ELR (cell line): ENCODE measurements at places on chromosomes 1 and 21.

DNA sequence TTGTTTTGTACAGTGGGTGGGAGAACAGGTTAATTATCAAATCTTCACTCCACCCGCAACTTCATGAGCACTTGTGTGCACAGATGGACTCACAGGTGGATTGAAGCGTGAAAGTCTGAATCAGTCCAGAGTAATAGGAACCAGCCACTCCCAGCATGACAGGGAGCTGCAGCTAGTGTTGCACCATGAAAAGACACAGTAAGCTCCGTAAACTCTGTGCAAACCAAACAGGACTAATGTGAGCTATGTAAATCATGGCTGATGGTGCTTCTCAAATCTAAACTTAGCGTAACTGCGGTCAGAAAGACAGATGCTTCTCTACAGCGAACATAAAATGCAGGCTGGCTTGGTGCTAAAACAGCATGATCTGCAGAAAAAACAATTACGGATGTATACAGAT lies 114.4 kb downstream of the CENPF start:
- DNase-seq, result no peak

GRCh38 chr21:46041183-46041582 lies 56.7 kb upstream of the COL6A2 start:
- no peak for DNase-seq

GRCh38 chr1:163076044-163076443 lies 6.9 kb downstream of the RGS4 start:
- no peak for DNase-seq

GRCh38 chr1:98336472-98337083 lies 324.9 kb upstream of the SNX7 start:
- no peak for DNase-seq

- no peak for DNase-seq
Measured at GRCh38 chr1:73765551-73766233, 432.3 kb downstream of the LRRIQ3 start.

DNA sequence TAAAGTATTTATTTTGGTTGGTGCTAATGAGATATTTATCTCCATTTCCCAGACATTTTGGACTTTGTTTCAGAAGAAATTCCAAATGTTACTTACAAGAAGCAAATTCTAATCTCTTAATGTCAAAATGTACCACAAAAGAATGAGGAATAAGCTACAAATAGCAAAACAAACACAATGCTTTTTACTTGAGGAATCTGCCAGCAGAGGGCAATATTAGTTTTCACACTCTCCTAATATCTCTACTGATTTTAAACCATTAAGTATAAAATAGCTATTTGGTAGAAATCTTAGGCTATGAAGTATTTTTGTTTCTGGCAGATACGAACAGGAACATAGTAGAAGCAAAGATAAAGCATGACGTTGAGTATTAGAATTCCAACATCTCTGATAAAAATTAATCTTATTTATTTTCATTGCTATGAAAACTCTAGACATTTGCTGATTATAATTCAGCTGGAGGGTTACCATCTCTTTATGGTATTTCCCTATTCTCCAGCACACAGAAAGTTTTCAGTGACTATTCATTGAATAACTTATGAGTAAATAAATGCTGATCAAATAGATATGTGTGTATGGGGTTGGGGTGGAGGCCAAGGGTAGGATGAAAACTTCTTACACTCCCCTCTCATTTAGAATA lies 13.4 kb upstream of the HMCN1 start:
- peak; percentile 51 for DNase-seq

GRCh38 chr1:119948342-119949214 lies 52.3 kb upstream of the ADAM30 start:
- DNase-seq, result peak; percentile 83

DNA sequence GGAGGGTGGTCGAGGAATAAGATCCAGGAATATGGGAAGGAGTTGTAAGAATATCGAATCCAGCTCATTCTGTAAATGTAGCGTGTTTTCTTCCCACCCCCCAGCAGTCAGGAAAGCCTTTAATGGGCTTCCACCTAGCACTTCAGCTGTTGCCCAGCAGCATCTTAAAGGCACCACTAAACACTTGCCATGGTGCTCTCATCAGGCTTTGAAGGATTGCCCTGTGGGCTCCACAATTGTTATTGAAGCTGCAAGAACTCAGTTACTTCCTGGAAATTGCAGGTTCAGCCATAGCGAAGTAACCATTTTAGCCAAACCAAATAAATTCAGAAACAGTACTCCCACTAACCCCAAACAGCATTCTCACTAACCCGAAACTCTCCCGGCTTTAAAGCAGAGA lies 511.2 kb downstream of the PLPP3 start:
- no peak for DNase-seq

DNA sequence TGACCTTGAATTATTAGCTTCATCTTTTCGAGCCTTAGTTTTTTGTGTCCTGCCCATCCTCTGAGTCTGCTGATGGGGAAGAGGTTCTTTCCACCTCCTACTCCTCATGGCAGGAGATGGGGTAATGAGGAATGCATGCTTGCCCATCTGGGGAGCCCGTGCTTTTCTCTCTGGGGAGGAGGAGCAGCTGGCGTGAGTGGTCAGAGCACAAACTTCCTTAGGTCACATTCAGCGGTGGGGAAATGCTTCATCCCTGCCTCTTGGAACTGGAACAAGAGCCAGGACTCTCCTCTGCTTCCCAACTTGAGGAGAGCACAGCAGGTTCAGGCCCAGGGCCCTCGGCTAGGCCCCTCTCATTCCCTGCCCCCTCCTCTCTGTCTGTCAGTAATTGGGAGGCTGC lies 155.0 kb downstream of the PCNX2 start:
- no peak for DNase-seq

DNA sequence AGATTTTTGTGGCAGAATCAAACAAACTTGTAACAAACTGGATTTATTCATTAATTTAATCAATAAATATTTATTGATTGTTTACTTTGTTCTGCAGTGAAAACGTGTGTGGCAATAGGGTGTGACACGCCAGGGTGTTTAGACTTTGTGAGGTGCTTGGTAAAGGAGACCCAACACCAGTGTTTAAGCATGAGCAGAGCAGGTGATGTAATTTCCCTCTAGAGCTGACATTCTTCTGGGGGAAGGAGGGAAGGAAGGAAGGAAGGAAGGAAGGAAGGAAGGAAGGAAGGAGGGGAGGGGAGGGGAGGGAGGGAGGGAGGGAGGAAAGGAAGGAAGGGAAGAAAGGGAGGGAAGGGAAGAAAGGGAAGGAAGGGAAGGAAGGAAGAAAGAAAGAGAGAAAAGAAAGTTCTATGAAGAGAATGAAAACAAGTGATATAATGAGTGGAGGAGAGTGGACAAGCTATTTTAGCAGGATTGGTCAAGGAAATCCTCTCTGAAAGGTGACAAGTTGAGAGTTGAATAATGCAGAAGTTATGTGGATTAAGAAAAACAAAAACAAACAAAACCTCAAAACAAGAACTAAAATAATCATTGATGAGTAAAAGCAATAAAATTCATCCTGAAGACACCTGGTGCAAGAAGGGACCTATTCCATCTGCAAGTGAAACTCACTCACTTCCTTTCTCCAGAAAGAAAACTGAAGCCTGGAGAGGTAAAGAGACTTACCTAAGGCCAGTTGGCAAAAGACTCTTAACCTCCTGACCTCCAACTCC lies 60.8 kb downstream of the TSEN15 start:
- DNase-seq, result peak; percentile 10

DNA sequence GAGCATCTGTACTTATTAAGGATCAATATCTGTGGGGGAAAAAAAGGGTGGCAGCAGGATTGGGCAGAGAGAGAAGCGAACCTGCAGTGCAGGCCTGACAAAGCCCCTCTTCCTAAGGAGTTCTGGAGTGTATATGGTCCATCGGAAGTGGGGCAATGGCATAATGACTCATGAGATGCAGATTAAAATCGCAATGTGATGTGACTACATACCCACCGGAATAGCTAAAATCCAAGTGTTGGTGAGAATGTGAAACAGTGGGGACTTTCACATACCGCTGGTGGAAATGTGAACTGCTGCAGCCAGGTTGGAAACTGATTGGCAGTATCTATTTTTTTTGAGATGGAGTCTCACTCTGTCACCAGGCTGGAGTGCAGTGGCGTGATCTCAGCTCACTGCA lies 8.2 kb upstream of the CREG1 start:
- no peak for DNase-seq

- DNase-seq, result no peak
Measured at GRCh38 chr1:198264282-198264681, 107.5 kb downstream of the NEK7 start.

GRCh38 chr1:39695016-39695415 lies 3.8 kb upstream of the HPCAL4 start:
- DNase-seq, result no peak

GRCh38 chr1:93979718-93980319 lies 70.6 kb upstream of the GCLM start:
- no peak for DNase-seq

DNA sequence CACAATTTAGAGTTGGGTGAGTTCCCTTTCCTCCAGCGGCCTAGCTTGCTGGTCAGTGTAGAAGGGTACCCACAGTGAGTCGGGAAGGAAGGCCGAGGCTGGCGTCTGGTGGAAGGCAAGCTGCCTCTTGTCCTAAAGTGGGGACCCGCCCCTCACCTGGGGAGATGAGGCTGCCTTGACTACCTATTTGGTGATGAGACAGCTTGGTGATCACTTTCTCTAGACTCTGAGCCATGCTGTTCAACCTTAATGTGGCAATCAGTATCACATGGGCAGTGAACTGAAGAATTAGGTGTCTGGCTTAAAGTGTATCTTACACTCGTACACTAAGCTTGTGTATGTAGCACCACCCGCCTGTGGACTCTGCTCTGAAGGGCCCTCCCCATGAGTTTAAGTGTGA lies 100.7 kb downstream of the COLGALT2 start:
- DNase-seq, result no peak

- peak; percentile 91 for DNase-seq
Measured at GRCh38 chr1:172343240-172344160, 77.0 kb upstream of the C1orf105 start.

DNA sequence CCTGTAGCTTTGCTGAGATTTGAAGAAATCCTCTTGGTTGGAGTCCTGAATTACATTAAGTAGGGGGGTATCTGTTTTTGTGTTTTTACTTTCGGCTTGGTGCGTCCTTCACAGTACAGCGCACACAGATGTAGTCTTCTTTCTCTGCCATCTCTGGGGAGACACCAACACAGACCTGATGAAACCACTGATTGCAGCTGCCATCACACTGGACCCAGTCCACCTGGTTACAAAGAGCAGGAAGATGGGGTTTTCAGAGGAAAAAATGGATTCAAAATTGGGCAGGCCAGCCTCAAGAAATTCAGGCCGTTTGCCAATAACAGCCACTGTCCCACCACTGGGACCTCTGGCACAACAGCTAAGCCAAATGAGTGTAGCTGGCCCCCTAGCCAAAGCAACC lies 18.7 kb upstream of the SYT2 start:
- no peak for DNase-seq

- no peak for DNase-seq
Measured at GRCh38 chr1:116182019-116182714, 71.0 kb downstream of the MAB21L3 start.

DNA sequence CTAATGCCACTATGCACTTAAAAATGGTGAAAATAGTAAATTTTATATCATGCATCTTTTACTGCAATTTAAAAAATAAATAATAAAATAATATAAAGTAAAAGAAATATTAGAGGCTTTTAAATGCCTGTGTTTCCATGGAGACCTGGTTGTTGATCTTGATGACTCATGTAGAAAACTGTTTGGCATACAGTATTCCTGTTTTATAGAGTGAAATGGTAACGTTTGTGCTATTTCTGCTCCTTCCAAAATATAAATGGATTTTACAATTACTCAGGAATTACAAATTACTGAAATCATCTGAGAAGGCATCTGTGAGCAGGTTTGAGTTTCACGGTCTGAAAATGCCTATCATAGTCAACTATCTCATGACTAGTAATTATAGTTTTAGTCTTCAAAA lies 98.4 kb upstream of the USP25 start:
- peak; percentile 65 for DNase-seq

- DNase-seq, result peak; percentile 20
Measured at GRCh38 chr1:167695147-167695546, 26.6 kb upstream of the MPZL1 start.

DNA sequence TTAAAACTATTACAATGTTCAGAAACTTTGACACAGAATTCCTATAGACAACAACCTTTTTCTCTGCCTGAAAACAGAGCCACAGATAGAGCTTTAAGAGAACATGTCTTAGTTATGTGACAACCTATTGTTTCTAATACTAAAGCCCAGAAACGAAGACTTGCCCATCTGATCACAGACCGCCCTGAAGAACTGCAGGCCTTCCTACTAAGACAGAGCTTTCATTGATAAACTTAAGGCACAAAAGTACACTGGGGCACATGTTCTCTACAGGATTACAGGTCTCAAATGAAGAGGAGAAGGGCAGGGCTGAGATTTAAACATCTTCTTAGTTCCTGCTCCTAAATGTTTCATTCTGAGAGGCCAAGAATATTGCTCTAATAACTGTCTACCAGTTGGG lies 452.7 kb downstream of the KCNT2 start:
- DNase-seq, result no peak

DNA sequence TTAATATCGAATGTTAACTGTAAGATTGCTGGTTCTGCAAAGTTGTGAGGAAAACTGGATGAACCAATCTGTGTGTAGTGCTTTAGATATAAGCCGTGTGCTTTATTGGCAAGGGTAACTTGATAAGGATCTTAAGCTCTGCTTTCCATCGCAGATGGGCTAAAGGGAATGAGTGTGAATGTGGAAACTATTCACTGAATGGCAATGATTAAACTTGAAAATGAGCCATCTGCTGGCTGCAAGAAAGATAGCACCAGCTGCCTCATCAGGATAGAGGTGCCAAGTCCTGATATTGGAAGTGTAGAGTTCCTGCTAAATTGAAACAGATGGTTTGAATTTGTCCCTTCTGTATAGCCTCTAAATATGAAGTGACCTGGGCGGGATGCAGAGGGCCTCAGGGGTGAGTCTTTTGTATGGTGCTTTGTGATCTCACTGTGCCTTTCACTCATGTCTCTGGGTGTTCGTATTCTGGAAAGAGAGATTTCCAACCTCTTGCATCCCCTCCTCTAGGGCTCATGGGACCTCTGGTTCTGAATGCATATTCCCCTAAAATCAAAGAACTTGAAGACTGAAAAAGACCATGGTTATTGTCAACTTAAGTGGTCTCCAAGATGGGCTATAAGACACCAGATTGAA lies 9.2 kb downstream of the FCRL3 start:
- DNase-seq, result peak; percentile 49

DNA sequence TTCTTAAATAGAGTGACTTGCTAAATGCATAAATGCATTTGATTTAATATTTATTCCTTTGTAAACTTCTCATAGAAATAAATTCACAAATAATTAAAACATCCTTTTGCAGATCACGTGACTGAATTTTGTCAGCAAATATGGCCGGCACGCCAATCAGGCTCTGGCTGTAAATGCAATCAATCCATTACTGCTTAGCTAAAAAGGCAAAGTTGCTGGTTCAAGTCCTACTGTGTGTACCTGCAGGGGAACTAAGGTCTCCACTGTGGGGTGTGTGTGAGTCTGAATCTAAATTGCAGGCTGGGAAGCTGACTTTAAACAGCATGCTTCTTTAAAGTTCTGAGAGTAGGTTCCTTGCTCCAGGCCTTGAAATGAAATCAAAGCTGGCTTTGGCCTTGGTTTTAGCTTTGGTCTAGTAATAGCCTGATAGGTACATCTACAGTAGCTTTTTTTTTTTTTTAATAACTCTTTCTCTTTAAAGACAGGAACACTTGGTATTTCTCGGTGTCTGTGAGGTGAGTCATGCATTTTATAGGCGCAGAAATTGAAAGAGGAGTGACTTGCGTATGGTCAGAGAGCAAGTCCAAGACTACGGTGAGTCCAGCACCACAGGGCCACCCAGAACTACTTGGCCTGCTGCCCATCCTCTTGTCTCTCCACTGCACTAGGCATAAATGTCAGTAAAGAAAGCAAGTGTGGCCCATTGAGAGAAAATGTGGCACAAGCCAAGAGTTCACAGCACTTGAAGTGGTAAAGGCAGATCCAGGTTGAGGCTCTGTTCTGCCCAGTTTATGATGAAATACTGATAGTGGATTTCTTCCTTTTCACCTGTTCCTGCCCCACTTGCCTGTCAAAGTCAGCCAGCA lies 36.2 kb upstream of the LYST start:
- peak; percentile 88 for DNase-seq
